Activated naive CD4-positive, alpha-beta T cell treated with anti-CD3 and anti-CD28 coated beads, Interleukin-2, amount 10 ng/mL, durations not matched to agents 7 days and 5 days (primary cell): ENCODE measurements at places on chromosomes 2 and 18.

DNA sequence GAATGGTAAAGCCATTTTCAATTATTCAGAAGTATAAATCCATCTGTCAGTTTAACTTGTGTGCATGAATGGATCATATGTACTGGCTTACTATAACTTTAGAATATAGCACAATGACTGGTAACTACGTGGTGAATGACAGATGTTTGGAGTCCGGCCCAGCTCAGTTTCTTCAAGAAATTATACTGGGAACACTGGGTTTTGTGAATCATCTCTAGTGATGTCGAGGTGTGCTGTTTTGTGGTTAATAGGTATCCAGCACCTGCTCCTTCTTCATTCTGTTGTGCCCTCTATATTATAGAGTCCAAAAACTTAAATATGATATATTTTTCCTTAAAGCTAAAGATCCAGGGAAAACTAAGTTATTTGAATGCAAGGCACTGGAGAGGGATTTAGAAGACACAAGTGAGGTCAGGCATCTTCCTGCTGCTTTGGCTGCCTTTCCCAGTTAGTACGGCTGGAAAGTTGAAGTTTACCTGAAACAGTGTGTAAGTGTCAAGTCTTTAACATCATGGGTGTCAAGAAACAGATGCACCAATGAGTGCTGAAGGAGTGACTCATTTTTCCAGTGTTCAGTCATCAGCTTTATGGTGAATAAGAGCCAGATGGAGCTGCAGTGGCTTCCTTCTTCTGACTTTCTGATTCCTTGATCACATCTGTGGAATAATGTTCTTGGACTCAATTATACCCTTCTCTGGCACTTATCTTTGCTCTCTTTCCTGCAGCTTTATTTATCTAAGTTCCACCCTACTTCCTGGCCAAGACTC is 1079.5 kb upstream of the CELF4 start:
- no peak for DNase-seq

GRCh38 chr2:30584116-30584515 is 137.1 kb downstream of the LCLAT1 start:
- no peak for DNase-seq

GRCh38 chr2:11855064-11855760 is 108.8 kb downstream of the LPIN1 start:
- DNase-seq = no peak

DNA sequence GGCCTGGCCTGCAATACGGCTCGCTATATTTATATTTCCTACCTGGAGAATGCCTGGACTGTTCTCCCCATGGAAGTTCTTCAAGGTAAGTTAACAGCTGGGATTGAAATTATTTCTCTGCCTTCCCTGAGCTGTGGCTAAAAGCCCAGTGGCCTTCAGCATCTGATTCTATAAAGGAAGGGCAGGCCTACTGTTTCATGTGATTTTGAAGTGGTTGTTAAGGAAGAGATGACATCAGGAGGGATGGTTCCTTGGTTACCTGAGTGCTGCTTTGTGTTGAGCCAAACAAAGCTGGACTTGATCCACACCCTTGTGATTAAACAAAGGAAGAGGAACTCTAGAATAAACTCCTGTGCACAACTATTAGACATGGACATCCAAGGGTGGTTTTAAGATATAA is 61.6 kb downstream of the MFSD6 start:
- DNase-seq = no peak

DNA sequence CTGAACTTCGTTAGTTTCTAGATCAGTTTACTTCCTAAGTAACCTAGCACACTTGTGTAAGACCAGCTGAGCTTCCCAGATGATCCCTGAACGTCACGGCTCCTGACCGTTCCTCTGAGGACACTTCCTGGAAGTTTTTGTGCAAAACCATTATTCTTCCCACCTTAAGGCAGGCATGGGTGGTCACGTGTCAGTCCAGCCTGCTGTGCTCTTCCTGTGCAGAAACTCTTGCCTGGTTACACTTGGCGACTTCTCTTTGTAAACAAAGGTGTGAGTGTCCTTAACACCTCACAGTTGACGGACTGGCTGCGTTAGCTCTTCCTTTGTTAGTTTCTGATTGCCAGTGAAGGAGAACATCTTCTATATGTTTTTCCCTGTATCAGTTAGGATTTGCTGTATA is 118.3 kb downstream of the SH3RF3 start:
- peak; percentile 1 for DNase-seq
